Osteoblast (primary cell): ENCODE measurements at places on chromosomes 11 and 22. TPM values are rescaled to one million over a fixed set of nuclear protein-coding genes. Genes with fewer than 3 reads are reported as not detected.
A peak's percentile ranks its signal among the peaks of the same experiment; 100 is the strongest.

DNA sequence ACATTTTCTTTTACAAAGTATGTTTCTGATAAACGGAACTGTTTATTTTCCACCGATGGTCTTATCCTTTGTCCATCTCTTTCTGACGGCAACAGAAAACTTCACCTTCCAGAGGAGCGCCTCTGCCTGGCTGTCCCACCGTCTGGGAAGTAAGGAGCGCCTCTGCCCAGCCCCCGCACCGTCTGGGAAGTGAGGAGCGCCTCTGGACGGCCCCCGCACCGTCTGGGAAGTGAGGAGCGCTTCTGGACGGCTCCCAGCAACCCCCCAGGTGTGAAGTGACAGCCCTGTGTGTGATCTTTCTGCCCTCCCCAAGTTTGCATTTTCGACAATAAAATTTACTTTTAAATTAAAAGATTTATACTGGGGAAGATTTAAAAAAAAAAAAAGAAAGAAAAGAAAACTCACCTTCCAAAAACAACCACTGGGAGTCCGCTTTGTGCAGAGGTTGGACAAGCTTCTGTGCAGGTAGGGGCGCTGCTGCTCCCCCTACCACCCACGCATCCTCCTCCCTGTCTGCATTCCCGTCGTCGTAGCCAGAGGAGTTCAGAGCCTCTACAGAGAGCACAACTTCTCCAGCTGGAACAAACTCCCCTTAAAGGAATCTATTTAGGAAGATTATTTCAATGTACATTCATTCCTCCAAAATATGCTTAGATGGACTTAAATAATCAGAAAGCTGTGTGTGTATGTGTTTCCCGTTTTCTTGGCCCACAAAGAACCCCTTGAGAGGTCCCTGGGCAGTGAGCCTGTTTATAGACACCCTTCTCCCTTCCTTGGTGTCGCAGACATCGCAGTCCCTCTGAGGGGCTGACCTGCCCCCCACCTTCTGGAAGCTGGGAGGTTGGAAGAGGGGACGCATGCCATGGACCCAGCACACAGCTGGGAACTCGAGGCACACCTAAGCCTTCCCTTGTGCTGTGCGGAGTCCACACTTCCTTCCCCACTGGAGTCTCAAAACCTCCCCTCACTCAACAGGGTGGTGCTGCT, 849 bp upstream of the APOBEC3B start:
- DNase-seq, result peak; percentile 69

- peak; percentile 100 for DNase-seq
These were observed 29.1 kb upstream of the TXNRD2 start for GRCh38 chr22:19970479-19971275.

GRCh38 chr11:78798663-78799062, 224.0 kb upstream of the NARS2 start:
- DNase-seq, result no peak

- peak; percentile 87 for DNase-seq
These were observed 76.6 kb downstream of the FBLN1 start for GRCh38 chr22:45579306-45579705.

GRCh38 chr11:78403781-78404180, 13.8 kb downstream of the GAB2 start:
- DNase-seq, result no peak

DNA sequence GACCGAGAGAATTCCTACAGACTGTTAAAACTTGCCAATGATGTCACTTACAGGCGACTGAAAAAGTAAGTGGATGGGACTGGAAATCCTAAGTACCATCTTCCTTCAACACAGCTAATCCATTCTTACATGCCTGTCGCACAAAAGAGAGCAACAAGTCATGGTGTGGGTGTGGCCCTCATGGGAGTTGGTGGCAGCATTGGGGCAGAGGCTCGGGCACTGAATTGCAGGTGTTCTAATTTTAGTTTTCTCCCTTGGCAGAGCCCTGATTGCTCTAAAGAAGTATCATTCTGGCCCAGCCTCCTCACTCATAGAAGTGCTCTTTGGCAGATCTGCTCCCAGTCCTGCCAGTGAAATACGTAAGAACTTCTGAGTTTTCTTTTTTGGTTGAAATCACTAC, 4.6 kb downstream of the IGHMBP2 start:
- DNase-seq, result no peak

GRCh38 chr22:36470994-36471331, 10.5 kb downstream of the TXN2 start:
- no peak for DNase-seq

- no peak for DNase-seq
These were observed 42.9 kb downstream of the MRTFA start for GRCh38 chr22:40593460-40594273.

- DNase-seq, result no peak
These were observed 13.6 kb upstream of the CD3E start for GRCh38 chr11:118290923-118291322.

GRCh38 chr22:46113910-46114517, 36.3 kb upstream of the PPARA start:
- DNase-seq, result no peak

- no peak for DNase-seq
These were observed at the start of gene GLYATL2 for GRCh38 chr11:58844361-58845005. Gene GLYATL2, minus strand, starts transcription at chr11:58844704. Its CDS starts 5,092 bp downstream, at chr11:58839612.

Gene MAP6
- 0.72 and 1.5 TPM in 2 replicates for total RNA-seq

Gene DCHS1
- total RNA-seq, result 0.59 and 1.1 TPM in 2 replicates

Gene APOA1
- under 0.01 and 0.29 TPM in 2 replicates for total RNA-seq

Gene ARHGAP42
- 9.4 and 10.9 TPM in 2 replicates for total RNA-seq

Gene HIPK3
- 188 and 195 TPM in 2 replicates for total RNA-seq

Gene SGSM1
- total RNA-seq, result not detected in 2 replicates

Gene IGSF22
- total RNA-seq, result not detected in 2 replicates
